ENCODE measurements at places on chromosomes 4 and X. TPM values are rescaled to one million over a fixed set of nuclear protein-coding genes. Genes with fewer than 3 reads are reported as not detected.

Gene GC
- polyA plus RNA-seq = 0.29 TPM

Gene UGT2B11
- polyA plus RNA-seq = 0.52 TPM

Gene GRID2
- 7.1 TPM for polyA plus RNA-seq

Gene BEX4
- polyA plus RNA-seq = 185 TPM

Gene MEPE
- not detected for polyA plus RNA-seq

DNA sequence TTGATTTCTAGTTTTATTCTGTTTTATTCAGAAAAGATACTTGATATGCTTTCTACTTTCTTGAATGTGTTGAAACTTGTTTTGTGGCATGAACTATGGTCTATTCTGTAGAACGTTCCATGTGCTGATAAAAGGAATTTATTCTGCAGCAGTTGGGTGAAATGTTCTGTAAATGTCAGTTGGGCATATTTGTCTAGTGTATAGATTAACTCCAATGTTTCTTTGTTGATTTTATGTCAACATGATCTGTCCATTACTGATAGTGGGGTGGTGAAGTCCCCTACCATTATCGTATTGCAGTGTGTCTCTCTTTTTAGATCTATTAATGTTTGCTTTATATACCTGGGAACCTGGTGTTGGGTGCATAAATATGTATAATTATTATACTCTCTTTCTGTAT lies 55.5 kb downstream of the CEP135 start:
- no peak for DNase-seq

DNA sequence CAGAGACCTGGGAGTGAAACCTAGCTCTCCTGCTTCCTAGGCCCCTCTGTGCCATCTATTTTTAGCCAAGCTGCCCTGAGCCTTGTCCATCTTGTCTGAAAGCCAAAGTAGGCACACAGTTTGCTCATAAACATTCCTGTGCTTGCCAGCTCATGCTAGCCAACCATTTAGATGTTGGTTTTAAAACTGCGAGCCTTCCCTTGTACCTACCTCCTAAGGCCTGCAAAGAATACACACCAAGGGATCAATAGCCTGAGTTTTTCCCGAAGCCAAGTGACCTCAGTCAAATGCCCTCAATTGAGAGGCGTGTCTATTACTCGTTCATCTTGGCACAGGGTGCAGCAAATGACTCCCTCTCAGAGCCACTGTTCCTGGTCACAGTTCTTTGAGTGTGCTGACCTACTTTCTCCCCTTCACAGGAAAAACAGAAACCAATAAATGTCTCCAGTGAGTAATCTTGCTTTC lies 48.5 kb downstream of the ZCCHC12 start:
- no peak for DNase-seq

- no peak for DNase-seq
Observed at GRCh38 chr4:64814616-64815015, 405.4 kb upstream of the TECRL start.

DNA sequence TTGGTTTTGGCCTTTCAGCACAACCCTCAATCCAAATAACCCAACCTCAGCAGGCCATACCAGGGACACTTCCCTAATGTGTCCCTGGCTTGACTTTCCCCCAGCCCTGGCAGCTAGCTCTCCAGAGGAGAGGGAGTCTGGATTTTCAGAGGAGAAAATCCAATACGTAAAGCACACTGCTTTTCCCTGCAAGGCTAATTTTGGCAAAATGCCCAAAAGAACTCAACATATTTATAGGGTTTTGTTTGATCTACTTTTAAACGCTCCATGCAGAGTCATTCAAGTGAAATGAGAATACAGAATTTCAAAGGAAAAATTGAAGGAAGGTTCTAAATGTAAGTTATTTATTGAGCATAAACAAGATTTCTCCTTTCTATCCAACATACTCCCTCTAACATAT lies 167.2 kb downstream of the SH3KBP1 start:
- DNase-seq = no peak

DNA sequence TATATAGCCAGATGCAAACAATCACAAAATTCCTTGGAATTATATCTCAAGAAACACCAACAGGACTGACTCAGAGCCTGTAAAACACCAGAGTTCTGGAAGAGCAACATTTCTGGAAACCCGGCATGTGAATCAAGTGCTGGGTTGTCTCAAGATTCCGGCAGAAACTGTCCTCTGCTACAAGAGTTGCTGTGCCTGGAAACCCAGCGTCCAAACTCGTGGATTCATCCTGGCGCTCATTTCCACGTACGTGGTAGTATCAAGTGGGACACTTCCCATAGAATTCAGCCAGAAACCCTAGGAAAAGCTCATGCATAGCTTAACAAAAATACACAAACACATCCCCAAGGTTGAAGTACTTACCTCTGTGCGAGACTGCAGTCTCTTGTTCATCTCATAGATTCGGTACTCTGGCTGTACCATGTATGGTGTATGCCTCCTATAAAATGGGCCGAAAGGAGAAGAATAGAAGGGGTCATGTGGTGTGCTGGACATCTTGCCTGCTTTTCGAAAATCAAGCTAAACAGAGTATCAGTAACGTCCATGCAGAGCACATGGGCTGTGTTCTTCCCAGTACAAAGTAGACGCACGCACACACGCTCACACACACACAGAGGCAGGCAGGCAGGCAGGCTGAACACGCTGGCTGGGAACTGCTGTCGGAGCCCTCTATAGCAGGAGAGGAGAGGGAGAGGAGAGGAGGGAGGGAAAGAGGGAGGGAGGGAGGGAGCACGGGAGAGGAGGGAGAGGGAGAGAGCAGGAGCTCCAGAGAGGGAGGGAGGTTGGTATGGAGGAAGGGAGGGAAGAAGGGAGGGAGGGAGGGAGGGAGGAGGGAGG lies at the start of gene LDB2:
Gene LDB2, minus strand, starts transcription at position 655 of the 837 bp plus-strand sequence.
- peak; percentile 72 for DNase-seq

GRCh38 chrX:70044541-70045245 lies 5.0 kb downstream of the AWAT2 start:
- DNase-seq = no peak

GRCh38 chr4:181319629-181320028 lies 923.6 kb upstream of the TENM3 start:
- no peak for DNase-seq

DNA sequence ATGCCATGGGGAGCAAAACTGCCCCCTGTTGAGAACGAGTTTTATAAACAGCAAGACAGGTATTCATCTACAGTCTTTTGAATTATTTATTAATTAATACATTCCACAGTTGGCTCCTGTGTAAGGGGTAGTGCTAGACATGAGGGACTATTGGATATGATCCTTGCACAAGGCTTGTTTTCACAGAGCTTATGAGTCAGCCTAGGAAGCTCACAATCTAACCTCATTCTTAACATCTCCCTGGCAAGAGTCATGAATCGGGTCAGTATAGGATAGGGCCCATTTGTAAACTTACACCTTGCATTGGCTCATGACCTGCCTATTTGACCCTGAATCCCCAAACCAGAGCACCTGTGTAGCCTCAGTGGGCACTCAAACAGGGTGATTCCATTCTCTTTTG lies 209.1 kb upstream of the HCCS start:
- no peak for DNase-seq

DNA sequence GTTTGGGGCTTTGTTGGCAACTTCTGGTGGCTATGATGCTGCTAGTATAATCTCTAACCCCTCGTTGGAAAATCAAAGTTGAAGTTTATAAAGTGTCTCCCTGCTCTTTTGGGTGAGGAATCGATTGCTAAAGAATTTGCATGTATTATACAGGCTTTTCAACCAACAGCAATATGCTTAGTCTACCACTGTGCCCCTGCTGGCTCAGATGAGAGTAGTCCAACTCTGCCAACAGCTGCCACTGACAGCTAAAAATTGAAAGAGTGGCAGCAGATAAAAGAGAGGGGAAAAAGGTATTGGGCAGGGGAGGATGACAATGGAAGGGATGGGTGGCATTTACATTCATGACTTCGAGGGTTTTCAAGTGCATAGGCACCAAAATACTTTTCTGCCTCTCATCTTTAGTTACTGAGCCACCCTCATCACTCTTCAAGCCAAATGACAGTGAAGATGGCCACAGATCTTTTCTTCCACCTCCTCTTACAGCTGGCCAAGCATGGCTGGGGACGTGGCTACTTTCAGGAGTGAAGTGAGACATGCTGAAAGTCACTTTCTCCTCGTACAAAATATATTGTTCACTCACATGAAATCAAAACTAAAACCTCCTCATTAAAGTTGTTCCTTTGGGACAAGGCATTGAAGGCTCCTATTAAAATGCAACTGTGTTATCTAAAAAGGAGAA lies 2.7 kb upstream of the GRIA3 start:
- no peak for DNase-seq

DNA sequence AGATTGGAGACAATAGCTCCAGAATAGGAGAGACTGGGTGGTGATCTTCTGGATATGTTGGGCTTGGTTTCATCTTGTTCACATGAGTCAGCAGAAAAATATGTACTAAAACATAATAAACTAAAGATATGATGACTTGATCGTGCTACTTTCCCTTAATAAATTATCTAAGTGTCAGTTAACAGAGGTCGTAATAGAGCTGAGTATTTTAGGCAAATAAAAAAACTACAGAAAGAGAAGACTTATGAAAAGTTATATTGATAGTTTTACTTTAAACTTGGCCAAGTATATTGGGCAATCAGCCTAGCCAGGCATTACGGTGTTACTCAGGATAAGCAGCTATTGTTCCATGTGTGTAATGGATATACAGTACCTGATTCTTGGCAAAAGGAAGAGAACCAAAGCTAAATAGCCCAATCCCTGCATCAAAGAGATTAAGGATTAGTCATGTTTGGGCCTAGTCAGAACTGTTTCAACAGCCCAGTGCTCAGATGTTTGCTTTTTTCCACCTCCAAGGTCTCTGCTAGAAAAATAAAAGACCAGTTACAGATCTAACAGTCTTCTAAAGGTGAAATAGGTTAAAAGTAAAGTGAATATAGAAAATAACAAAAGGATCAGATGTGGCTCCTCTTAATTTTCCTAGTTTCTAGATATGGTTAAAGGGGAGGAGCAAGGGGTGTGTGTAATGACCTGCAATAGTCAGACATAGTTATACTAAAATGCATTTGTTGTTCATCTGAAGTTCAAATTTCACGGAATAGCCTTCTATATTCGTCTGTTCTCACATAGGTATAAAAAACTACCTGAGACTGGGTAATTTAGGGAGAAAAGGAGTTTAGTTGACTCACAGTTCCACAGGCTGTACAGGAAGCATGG lies 262.6 kb downstream of the ADGRL3 start:
- no peak for DNase-seq

DNA sequence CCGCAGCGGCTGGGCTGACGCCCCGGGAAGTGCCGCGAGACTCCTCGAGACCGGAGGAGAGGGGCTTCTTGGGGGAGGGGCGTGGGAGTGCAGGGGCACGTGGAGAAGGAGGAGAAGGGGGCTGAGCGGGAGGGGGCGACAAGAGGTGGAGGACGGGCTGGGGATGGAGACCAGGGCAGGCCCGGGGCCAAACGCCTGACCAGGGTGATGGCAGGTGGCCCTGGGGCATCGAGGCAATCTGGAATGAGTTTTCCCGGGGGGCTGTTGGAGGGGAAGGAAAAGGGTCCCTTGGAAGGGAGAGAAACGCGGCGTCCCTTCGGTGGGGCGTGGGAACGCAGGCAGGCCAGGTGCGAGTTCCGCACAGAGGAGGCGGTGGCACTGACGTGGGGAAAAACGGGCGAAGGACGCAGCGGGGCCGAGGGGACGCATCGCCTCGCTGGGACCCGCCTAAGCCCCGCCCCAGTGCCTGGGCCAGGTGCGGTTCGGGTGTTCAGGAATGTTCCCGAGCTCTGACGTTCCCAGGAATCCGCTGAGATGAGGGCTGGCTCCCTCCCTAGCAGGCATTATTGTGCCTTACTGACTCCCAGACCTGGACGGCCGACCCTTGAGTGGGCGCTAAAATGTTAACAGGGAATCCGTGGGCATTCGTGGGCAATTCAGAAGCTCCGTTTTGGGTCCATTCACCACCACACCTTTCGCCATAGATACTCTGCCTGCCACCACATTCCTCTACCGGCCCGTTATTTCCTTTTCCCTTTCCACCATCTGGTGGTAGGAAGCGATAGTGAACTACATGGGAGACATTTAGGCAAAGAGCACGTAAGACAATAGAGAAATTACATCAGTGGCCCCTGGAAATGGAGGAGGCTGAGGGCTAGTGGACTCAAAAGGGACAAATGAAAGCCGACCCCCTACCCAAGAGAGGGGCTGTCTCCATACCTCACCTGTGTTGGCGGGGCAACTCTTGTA lies 795 bp upstream of the SH3KBP1 start:
- DNase-seq = no peak

DNA sequence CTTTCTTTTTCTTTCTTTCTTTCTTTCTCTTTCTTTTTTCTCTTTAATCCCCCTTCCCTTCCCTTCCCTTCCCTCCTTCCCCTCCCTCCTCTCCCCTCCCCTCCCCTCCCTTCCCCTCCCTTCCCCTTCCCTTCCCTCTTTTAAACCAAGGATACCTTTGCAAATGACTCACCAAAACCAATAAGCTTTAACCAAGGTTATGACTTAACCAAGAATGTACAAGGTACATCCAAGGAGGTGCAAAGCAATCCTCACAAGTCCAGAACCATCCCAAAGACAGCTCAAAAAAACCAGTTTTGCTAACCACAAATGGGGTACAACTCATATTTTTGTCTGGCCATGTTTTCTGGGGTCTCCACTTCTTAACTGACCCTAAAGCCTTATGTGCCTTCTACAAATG lies 174.7 kb upstream of the PPP1R2C start:
- no peak for DNase-seq

DNA sequence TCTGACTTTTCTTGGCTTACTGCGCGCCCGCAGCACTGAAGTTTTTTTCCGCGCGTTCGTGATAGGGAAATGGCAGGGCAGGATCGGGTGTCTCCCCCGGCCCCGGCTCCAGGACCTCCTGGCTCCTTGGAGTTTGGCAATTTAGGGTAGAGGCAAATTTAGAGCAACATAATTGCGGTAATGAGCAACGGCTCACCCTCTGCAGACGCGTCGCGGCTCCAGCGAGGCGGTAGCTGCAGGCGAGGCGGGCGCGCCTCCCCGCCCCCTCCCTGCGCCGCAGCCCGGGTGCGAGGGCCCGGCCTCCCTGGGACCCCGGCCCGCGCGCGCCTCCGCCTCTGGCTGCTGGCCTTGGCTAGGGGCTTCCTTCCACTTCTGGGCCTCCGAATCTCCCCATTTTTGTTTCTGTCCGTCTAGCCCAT lies 6.2 kb downstream of the MSX1 start:
- no peak for DNase-seq

DNA sequence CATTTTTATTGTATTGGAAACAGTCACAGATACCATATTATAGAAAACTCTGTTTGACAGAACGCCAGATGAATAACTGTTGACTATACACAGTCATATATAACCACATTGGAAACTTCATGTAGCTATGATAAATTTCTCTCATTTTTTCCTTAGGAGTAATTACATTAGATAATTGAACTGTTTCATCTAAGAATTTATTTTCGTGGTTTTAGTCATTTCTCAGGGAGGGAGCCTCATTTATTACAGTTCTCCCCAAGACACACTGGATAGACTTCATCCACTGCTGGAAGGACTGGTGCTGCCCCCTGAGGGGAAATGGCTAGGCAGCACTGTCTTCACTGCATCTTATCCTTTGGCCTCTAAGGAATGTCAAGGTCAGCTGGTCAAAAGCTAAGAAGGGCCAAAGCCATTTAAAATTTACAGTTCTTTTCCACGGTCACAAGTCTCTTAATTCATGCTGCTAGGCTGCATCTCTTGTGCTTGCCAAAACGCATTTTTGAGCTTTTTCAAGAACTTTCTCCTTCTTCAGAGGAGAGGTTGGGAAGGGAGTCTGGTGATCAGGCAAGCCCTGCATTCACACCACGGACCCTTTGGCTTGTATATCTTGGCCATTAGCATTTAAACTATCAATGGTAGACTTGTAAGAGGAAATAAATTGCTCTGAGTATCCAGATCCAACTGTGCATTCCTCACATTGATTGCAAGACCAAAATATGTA lies 145.1 kb downstream of the CBR4 start:
- DNase-seq = no peak

All from left renal pelvis (tissue), 4 donors.